ENCODE measurements at places on chromosomes 2 and 18.

- no peak for DNase-seq
- H3K36me3 ChIP-seq: no peaks in the 10 kb centered on the region
- no peak overlapping the region for H3K4me3 ChIP-seq
- H3K27me3 ChIP-seq: no peaks in the 10 kb centered on the region
Measured at GRCh38 chr2:128901572-128902391, 583.1 kb upstream of the HS6ST1 start.

DNA sequence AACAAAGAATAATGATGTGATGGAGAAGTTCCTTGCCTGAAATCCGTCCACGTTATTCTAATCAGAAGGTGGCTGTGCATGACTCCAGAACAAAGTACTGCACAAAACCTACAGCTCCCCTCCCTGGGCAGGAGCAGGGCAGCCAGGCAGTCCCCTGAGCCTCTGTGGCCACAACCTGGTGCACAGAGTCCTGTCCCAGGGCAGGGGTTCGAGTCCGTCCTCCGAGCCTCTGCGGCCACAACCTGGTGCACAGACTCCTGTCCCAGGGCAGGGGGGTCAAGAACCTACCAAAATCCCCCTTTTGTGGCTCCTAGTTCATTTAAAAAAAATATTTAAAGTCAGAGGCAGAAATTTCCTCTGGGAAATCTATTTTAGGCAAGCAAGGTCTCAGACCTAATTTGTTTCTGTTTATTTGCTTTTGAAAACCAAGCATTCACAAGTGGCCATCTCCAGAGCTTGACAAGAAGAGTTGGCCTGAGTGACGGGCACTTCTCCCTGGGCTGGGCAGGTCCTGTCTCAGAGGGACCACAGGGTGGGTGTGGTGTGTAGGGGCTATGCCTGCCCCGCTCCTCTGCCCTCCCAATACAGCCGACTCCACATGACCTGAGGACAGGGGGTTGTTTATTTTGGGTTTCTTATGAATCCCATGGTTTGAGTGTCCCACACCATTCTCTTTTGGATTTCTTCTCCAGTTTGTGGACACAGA lies 255.9 kb upstream of the PXDN start:
- H3K4me3 ChIP-seq: no peak overlapping the region
- no peak for DNase-seq
- no peaks in the 10 kb centered on the region for H3K36me3 ChIP-seq
- H3K27me3 ChIP-seq: peaks cover 16% of the 10 kb centered on the region

- peak overlapping the region; percentile 75 for H3K4me3 ChIP-seq
- peak overlapping the region; percentile 84 for H3K27ac ChIP-seq
- DNase-seq: no peak
- no peaks in the 10 kb centered on the region for H3K27me3 ChIP-seq
- peaks cover 52% of the 10 kb centered on the region for H3K4me1 ChIP-seq
- peaks cover 38% of the 10 kb centered on the region for H3K36me3 ChIP-seq
Measured at GRCh38 chr18:63138436-63139340, 180.9 kb downstream of the BCL2 start.

- no peak overlapping the region for H3K27ac ChIP-seq
- H3K4me3 ChIP-seq: no peak overlapping the region
- H3K27me3 ChIP-seq: no peaks in the 10 kb centered on the region
- DNase-seq: no peak
- H3K4me1 ChIP-seq: no peaks in the 10 kb centered on the region
- H3K36me3 ChIP-seq: no peaks in the 10 kb centered on the region
Measured at GRCh38 chr2:182006595-182007341, 21.1 kb downstream of the PPP1R1C start.

DNA sequence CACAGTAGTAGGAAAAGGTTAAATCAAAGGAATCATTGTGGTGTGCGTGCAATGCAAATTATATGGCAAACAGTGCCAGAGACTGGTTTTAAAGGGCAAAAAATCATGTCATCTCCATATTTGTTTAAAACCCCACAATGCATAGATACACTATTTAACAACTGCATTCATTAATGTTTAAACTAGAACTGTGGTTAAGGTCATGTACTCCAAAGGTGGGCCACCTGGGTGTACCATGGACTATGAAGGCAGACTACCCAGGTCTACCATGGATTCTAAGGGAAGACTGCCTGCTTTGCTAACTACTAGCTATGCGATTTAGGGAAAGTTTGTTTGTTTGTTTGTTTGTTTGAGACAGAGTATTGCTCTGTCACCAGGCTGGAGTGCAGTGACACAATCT lies 356.3 kb downstream of the ZEB2 start:
- no peaks in the 10 kb centered on the region for H3K27me3 ChIP-seq
- H3K27ac ChIP-seq: no peak overlapping the region
- no peak overlapping the region for H3K4me3 ChIP-seq
- H3K4me1 ChIP-seq: peaks cover 3% of the 10 kb centered on the region
- peaks cover 3% of the 10 kb centered on the region for H3K36me3 ChIP-seq
- no peak for DNase-seq

GRCh38 chr2:16470936-16471490 lies 194.6 kb downstream of the CYRIA start:
- peaks cover 2% of the 10 kb centered on the region for H3K4me1 ChIP-seq
- H3K4me3 ChIP-seq: no peak overlapping the region
- no peak for DNase-seq
- no peaks in the 10 kb centered on the region for H3K36me3 ChIP-seq
- no peak overlapping the region for H3K27ac ChIP-seq
- H3K27me3 ChIP-seq: peaks cover 4% of the 10 kb centered on the region

DNA sequence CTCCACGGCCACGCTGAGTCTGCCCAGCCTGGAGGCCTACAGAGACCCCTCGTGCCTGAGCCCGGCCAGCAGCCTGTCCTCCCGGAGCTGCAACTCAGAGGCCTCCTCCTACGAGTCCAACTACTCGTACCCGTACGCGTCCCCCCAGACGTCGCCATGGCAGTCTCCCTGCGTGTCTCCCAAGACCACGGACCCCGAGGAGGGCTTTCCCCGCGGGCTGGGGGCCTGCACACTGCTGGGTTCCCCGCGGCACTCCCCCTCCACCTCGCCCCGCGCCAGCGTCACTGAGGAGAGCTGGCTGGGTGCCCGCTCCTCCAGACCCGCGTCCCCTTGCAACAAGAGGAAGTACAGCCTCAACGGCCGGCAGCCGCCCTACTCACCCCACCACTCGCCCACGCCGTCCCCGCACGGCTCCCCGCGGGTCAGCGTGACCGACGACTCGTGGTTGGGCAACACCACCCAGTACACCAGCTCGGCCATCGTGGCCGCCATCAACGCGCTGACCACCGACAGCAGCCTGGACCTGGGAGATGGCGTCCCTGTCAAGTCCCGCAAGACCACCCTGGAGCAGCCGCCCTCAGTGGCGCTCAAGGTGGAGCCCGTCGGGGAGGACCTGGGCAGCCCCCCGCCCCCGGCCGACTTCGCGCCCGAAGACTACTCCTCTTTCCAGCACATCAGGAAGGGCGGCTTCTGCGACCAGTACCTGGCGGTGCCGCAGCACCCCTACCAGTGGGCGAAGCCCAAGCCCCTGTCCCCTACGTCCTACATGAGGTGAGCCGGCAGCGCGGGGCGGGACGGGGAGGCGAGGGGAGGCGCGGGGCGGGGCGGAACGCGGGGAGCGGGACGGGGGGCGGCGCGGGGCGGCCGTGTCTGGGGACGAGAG lies 15.2 kb downstream of the NFATC1 start:
- no peak for DNase-seq
- no peak overlapping the region for H3K27ac ChIP-seq
- H3K27me3 ChIP-seq: no peaks in the 10 kb centered on the region
- peaks cover 32% of the 10 kb centered on the region for H3K36me3 ChIP-seq
- no peak overlapping the region for H3K4me3 ChIP-seq

DNA sequence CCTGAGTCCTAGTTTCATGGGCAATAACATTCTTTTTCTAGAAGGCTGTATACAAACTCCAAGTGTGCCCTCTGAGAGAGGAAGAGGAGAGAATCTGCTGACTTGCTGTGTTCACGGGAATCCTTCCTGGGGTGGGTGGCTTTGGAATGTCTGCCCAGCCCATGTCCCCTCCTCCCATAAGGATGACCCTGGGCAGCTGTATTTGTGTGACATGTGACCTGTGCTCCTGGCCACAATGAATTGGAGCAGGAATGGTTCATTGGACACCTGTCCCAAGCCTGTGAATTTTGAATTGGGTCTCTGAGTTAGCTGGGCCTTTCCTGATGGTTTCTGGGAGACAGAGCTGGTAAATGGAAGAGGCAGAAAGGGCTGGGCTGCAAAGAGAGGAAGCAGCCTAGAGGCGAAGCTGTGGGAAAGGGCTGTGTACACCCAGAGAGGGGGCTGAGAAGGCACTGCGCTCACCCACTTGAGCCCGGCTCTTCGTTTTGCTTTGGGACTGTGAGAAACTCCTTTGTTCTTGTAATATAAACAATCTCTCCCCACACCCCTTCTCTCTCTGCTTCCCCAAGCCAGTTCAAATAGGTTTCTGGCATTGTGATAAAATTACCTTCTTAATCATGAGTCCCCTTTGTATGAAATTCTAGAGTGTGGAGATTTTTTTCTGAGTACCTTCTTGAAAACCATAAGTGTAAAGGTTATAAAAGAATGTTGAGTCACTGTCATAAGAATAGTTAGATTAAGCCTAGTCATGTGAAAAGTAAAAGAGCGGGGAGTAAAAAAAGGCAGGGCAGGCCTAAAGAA lies 49.8 kb downstream of the SLC4A5 start:
- DNase-seq: no peak
- no peaks in the 10 kb centered on the region for H3K27me3 ChIP-seq
- no peak overlapping the region for H3K27ac ChIP-seq
- no peak overlapping the region for H3K4me3 ChIP-seq
- peaks cover 14% of the 10 kb centered on the region for H3K4me1 ChIP-seq
- no peaks in the 10 kb centered on the region for H3K36me3 ChIP-seq

DNA sequence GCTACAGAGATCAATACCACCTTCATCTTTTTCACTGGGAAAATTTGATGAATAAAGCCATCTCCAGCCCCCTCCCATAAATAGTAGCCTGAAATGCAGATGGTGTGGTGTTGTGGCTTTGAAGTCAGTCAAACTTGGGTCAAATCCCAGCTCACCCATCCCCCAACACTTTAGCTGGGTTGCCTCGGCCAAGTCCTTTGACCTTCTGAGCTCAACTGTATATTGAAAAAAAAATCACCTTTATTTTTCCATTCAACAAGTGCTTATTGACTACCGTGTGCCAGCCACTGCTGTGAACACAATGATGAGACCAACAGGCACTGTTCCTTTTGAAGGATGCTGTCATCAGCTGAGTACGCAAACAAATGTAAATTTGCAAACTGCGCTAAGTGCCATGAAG lies 35.1 kb upstream of the NTSR2 start:
- peaks cover 7% of the 10 kb centered on the region for H3K27me3 ChIP-seq
- H3K27ac ChIP-seq: no peak overlapping the region
- no peaks in the 10 kb centered on the region for H3K36me3 ChIP-seq
- H3K4me1 ChIP-seq: no peaks in the 10 kb centered on the region

- H3K27ac ChIP-seq: no peak overlapping the region
- no peak overlapping the region for H3K4me3 ChIP-seq
Measured at GRCh38 chr2:173590276-173590861, 235.7 kb downstream of the CDCA7 start.

DNA sequence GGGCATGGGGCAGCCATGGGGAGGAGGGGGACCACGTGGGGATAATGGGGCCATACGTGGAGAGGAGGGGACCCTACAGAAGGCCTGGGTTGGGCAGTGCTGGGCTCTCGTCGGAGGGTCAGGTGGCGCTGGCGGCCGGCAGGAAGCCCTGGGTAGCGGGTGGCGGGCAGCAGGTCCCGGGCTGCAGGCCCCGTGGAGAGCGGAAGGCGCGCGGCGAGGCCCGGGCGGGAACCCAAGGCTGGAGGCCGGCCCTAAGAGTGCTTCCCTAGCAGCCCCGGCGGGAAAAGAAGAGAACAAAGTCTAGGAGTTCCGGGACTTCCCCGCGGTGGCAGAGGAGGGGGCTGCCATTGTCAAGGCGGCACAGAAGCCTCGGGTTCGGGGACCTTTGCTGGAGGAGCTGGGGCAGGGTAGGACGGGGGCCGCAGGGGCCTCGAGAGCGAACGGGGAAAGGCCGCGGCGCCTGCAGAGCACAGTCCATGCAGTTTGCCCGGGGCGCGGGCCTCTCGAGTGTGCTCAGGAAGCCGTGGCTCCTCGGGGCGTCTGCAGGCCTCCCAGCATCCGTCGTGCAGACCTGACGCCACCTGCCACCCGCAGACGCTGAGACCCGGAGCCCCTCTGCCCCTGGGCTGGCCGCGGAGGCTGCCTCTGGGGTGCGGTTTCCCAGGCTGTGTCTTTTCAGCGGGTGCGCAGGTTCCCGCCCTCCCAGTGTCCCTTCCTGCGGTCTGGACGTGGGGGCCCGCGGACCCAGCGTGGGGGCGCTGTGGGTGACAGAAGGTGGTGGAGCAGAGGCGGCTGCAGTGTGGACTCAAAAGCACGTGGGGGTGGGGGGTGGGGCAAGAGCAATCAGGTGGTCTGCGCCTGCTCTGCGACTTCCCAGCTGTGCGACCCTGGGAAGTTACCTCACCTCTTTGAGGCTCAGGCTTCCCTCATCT lies 19.4 kb upstream of the NCL start:
- peak; percentile 18 for DNase-seq
- H3K27ac ChIP-seq: peak overlapping the region; percentile 90
- no peaks in the 10 kb centered on the region for H3K27me3 ChIP-seq
